IPS DF 6.9 (cell line): ENCODE measurements at places on chromosomes 3 and 15.
A peak's percentile ranks its signal among the peaks of the same experiment; 100 is the strongest.

DNA sequence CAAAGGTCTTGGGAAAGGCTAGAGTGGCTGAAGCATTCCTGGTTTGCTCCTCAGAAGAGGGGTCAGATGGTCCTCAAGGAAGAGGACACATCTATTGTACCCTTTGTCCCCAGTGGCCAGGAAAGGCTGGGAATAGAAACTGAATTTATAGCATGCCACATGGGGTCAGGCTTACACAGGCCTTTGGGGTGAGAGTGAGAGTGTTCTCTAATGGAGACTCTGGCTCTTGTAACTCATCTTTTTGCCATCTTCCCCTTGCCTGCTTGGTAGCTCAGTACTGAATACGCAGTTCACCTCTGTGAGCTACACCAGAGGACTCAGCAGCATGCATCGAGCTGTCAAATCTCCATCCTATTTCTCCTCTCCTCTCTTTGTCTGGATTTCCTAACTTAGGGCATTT lies 87.5 kb downstream of the ATP2B2 start:
- DNase-seq: no peak
- H3K4me3 ChIP-seq: no peak overlapping the region
- H3K27ac ChIP-seq: no peak overlapping the region
- no peaks in the 10 kb centered on the region for H3K27me3 ChIP-seq
- H3K36me3 ChIP-seq: no peaks in the 10 kb centered on the region
- H3K4me1 ChIP-seq: no peaks in the 10 kb centered on the region

DNA sequence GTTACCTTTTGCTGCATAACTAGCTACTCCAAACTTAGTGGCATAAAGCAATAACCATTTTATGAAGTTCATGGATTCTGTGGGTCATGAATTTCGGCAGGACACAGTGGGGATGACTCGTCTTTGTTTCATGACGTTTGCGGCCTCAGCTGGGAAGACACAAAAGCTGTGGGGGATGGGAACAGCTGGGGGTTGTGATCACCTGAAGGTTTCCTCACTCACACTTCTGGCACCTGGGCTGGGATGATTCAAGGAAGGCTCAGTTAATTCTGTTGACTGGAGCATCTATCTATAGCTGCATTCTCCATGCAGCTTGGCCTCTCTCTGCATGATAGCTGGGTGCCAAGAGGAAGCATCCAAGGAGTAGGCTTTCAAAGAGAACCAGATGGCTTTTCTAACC lies 332.8 kb downstream of the ULK4 start:
- peak; percentile 7 for DNase-seq
- H3K4me1 ChIP-seq: peaks cover 5% of the 10 kb centered on the region
- no peaks in the 10 kb centered on the region for H3K36me3 ChIP-seq
- no peak overlapping the region for H3K4me3 ChIP-seq

DNA sequence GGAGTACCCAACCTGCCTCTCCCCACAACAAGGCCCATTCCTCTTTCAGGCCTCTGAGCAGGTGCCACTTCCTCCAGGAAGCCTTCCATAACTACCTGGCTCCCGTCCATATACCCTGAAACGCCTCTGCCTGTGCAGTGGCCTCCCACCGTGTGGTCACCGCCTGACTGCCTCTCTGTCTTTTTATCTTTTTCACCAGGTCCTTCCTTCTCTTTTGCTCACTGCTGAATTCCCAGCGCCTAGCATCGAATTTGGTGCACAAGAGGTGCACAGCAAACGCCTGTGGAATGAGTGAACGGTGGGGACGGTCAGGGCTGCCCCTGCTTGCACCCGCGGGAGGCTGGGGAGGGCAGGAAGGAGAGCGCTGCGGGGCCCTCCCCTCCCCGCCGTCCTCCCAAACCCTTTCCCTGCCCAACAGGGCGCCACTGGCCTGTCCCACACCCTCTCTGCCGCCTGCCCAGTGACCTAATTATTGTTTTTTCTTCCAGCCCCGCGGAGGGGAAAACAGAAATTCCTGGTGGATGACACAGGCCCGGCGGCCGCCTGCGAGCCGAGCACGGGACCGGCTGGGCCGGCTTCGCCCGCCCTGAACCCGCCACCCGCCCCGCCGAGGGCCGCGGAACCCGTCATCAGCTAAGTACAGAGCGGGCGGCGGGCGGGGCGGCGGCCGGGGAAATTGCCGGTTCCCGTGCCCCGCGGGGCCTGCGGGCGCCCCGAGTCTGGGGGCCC lies 140.1 kb downstream of the SMAD6 start:
- peaks cover 15% of the 10 kb centered on the region for H3K27me3 ChIP-seq
- no peak overlapping the region for H3K27ac ChIP-seq
- no peak for DNase-seq
- no peaks in the 10 kb centered on the region for H3K36me3 ChIP-seq
- H3K4me1 ChIP-seq: 0 out of 2 replicates have a peak, but pooled peaks cover 2% of the 10 kb centered on the region

DNA sequence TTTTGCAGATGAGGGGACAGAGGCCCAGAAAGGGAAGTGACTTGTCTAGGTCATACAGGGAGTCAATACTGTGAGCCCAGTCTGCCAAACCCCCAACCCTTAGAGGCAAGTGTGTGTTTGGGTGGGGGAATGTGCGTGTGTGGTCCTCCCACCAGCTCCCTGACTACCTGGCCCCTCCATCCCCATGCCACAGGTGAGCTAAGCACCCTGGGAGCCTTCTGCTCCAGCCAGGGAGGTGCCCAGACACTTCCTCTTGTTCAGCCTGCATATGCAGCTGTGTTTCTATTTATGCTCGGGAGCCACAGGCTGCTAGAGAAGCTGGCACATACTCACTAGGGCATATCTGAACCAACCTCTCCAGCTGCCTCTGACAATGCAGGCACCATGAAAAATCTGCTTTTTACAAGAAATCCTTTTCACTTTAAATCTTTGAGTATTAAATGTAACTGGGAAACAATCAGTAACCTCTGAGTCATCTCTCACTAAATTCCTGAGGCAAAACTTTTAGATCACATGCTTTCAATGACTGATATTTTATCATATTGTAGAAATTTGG lies 20.7 kb downstream of the TBC1D2B start:
- H3K27ac ChIP-seq: no peak overlapping the region
- H3K36me3 ChIP-seq: no peaks in the 10 kb centered on the region
- no peak overlapping the region for H3K4me3 ChIP-seq
- peaks cover 3% of the 10 kb centered on the region for H3K4me1 ChIP-seq

DNA sequence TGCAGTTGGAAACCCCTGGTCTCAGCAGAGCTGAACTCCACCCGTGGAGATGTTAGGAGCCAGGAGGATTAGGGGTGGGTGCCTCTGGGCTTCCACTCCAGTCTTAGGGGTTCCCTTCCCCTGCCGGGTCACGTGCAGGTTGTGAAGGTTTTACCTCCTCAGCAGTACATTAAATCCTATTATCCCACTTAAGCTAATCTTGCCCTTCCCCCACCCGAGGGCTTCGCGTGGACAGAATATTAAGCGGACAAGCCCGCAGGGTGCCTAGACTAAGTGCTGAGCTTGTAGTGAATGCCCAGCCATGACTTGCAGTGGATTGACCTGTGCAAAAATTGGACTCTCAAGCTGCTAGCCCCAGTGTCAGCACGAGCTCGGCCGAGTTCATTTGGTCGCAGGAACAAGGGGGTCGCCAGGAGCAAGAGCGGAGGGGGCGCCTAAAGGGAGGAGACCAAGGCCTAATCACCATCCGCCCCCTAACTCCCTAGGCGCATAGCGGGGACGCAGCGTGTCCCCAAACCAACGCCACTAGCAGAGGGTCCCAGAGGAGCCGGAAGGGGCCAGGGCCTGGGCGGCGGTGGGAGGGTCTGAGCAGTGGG lies 498 bp upstream of the SEMA4B start:
- no peaks in the 10 kb centered on the region for H3K36me3 ChIP-seq
- no peak overlapping the region for H3K27ac ChIP-seq
- H3K4me1 ChIP-seq: peaks cover 3% of the 10 kb centered on the region; the same call in 1 of the 2 replicates
- H3K27me3 ChIP-seq: no peaks in the 10 kb centered on the region
